ENCODE measurements at places on chromosomes 12 and 14.

- no peak for DNase-seq
Observed at GRCh38 chr14:39974036-39974435, 541.8 kb upstream of the FBXO33 start.

GRCh38 chr12:11581179-11581755, 68.2 kb upstream of the ETV6 start:
- peak; percentile 61 for DNase-seq

- no peak for DNase-seq
Observed at GRCh38 chr12:124684971-124685688, 117.7 kb upstream of the NCOR2 start.

- DNase-seq = no peak
Observed at GRCh38 chr14:33647385-33647786, 303.5 kb downstream of the EGLN3 start.

DNA sequence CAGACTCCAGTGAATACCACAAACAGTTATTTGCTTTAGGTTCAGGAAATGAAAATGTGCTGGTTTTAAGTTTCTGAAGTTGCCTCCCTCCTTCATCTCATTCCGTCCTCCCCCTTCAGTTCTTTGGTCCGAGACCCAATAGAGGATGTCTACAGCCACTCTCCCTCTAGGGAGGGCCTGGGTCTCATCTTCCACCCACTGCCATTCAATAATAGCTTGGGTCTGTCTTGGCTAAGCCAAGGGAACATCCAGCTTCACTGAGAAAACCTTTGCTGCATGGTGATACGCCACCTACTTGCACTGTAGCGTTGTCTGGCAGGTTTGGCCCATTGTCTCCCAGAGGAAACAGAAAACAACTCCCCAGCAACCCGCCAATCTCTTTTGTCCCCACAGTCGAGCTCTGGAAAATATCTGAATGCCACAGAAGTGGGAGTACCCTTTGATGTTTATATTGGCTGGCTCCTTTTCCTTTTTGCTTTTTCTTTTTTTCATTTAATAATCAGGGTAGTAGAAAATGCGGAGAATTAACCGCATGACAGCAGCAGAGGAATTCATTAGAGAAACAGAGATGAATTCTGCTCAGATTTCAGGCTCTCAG, 380.1 kb downstream of the RAD51B start:
- no peak for DNase-seq

Data from liver (tissue), 10 donors.